Neural crest cell (in vitro differentiated cells): ENCODE measurements at places on chromosomes 2 and 18.

GRCh38 chr18:28208268-28208667 is 31.3 kb upstream of the CDH2 start:
- no peak for DNase-seq

- no peak for DNase-seq
These were observed 12.9 kb downstream of the WNT10A start for GRCh38 chr2:218893349-218894150.

DNA sequence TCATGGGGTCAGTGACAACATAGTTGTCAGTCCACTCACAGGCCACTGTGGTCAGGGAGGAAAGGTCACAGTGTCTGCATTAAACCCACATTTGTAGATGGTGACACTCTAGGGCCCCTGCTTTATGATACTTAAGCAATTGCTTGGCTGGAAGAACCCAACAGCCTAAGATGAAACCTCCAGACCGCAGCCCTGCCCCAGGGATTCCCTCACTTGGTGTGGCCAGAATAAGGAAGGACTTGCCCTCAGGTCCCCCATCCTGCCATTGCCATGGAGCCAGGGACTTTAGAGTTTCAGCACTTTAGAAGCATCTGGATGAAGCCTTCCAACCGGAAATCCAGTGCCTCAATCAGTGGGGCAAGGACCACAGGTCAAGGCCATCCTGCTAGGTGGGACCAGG is 63.9 kb upstream of the LAPTM4A start:
- DNase-seq: no peak

GRCh38 chr2:157364257-157364974 is 38.8 kb upstream of the ERMN start:
- DNase-seq: no peak

DNA sequence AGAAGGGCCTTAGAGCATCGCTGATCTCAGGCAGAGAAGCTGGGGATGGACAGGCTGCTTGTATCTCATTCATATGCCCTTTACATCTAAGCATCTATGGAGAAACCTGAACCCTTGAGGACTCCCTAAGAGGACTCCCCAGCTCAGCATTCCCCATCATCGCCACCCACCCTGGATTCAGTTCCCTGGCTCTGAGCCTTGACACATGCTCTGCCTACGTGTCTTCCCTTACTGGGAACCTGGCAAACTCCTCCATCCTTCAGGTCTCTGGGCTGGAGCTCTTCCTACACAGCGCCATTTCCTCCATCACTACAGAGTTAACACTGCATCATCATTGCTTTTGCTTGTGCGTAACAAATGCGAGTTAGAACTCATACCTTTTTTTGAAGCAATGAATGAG is 31.2 kb upstream of the OTOF start:
- DNase-seq: no peak

- DNase-seq: no peak
These were observed 128.3 kb downstream of the AFF3 start for GRCh38 chr2:100013892-100014677.

DNA sequence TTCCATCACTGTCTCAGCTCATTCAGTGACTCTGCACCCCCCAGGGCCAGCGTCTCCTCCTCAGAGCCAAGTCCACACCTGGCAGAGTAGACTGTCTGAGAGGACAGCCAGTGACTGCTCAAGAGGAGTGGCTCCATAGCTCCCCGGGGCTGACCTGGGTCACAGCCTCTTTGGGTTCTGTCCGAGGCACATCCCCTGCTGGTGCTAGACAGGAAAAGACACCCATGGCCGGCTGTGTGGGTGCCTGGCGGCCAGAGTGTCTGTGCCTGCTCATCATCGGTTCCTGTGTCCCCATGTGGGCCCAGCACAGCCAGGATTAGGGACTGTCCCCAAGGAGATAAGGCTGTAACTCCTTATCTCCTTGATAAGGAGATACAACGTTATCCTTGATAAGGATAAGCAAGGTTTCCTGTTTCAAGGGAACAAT is 3.5 kb upstream of the CROCC2 start:
- no peak for DNase-seq

- no peak for DNase-seq
These were observed 30.6 kb downstream of the ITSN2 start for GRCh38 chr2:24329700-24330099.

GRCh38 chr2:219252900-219253752 is at the start of gene TUBA4B:
TUBA4B (plus strand) TSS chr2:219253243; CDS start chr2:219253408, 165 bp downstream.
- DNase-seq: no peak

- no peak for DNase-seq
These were observed 321.6 kb upstream of the HS6ST1 start for GRCh38 chr2:128640166-128640844.

DNA sequence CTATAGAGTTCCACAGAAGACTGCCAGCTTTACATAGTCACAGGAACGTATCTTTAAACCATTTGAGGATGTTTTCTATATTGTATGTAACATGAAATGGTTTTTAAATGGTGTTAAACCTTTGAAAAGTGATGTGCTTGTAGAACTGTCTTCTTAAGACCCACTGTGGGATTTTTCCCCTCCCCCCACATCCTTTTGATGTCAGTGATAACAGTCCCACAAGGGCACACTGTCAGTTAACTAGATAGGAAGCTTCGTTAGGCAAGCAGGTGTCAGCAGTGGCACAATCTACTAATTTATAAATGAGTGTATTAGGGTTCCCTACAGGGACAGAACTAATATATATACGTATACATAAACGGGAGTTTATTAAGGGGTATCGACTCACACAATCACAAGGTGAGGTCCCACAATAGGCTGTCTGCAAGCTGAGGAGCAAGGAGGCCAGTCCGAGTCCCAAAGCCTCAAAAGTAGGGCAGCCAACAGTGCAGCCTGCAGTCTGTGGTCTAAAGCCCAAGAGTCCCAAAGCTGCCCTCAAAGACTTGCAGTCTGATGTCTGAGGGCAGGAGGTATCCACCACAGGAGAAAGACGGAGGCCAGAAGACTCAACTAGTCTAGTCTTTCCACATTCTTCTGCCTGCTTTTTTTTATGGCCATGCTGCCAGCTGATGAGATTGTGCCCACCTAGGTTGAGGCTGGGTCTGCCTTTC is 23.8 kb upstream of the HNRNPLL start:
- no peak for DNase-seq

- no peak for DNase-seq
These were observed 45.0 kb downstream of the NBEAL1 start for GRCh38 chr2:203059567-203060240.

GRCh38 chr2:221629468-221629867 is 57.4 kb upstream of the EPHA4 start:
- DNase-seq: no peak

DNA sequence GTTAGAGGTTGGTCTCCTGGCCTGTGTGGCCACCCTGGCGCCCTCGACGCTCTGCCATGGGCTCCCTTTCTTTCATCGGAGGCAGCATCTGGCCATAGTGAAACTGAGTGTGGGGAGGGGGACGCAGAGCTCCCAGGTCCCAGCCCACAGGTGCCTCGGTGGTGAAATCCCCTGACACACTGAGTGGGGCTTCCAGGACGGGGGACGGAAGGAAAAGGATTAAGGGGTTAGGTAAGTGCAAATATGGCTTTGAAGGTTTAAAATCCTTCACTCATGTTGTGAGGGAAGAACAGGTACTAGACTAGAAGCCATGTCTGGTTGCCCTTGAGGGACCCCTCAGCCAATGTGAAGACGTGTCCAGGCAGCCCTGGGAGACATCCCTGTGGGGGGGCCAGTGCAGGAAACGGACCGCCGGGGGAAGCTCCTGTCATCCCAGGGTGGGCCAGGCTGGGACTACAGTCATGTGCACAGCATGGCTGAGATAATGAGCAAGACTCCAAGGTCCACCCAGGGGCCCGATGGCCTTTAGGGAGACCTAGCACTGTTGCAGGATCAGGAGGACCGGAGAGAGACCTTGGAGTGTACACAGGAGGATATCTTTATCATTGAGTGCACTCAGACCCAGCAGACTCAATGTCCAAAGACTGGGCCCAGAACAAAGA is 36.3 kb downstream of the RTP5 start:
- no peak for DNase-seq

DNA sequence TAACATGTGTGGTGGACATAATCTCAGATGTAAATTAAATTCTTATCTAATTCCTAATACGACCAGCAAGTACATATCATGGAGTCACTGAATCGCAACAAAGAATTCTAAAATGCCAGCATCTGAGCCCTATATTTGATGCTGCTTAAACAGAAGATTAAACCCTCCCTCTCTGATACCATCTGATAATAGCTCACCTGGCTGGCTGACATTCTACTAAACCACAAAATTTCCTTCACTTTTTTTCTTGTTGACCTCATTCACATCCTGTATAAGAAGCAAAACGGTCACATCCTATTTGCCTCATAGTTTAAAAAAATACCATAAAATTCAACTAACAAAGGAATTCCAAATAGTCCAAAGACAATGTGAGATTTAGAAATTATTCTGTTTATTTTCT is 371.6 kb upstream of the SLC8A1 start:
- no peak for DNase-seq
